ENCODE measurements at places on chromosomes 16 and 17.

GRCh38 chr16:73915140-73915539 lies 381.5 kb upstream of the PSMD7 start:
- no peak for DNase-seq

GRCh38 chr17:81397314-81398175 lies 2.3 kb downstream of the BAHCC1 start:
- DNase-seq, result no peak

GRCh38 chr17:69064476-69064875 lies 3.7 kb upstream of the ABCA9 start:
- no peak for DNase-seq

- DNase-seq, result no peak
Observed at GRCh38 chr16:85145188-85145587, 32.9 kb upstream of the CIBAR2 start.

GRCh38 chr16:24984101-24984500 lies 31.1 kb downstream of the ARHGAP17 start:
- DNase-seq, result no peak

GRCh38 chr16:66585481-66586239 lies 6.4 kb downstream of the CMTM2 start:
- no peak for DNase-seq

DNA sequence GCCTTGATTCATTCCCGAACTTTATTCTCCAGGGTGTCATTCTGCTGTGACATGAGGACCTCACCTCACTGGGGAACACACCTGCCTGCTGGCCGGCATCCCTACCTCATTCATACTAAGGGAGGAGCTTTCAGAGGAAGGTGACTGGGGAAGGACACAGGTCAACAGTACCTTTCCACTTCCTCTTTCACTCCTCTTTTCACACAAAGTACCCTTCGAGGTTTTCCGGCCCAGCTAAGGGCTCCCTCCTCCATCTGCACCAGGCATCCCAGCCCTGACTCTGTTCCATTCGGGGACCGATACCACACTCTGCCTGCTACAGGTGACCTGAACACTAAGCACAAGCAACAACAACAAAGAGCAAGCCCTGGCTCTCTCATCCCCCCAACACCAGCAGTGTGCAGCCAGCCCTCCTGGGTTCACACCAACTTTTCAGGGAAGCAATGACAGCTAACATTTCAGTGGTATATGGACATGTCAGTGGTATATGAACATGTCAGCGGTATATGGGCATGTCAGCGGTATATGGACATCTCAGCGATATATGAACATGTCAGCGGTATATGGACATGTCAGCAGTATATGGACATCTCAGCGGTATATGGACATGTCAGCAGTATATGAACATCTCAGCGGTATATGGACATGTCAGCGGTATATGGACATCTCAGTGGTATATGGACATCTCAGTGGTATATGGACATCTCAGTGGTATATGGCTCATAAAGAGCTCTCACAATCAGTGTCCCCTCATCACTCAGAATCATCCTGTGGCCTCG lies 16.0 kb downstream of the TRIM25 start:
- no peak for DNase-seq

DNA sequence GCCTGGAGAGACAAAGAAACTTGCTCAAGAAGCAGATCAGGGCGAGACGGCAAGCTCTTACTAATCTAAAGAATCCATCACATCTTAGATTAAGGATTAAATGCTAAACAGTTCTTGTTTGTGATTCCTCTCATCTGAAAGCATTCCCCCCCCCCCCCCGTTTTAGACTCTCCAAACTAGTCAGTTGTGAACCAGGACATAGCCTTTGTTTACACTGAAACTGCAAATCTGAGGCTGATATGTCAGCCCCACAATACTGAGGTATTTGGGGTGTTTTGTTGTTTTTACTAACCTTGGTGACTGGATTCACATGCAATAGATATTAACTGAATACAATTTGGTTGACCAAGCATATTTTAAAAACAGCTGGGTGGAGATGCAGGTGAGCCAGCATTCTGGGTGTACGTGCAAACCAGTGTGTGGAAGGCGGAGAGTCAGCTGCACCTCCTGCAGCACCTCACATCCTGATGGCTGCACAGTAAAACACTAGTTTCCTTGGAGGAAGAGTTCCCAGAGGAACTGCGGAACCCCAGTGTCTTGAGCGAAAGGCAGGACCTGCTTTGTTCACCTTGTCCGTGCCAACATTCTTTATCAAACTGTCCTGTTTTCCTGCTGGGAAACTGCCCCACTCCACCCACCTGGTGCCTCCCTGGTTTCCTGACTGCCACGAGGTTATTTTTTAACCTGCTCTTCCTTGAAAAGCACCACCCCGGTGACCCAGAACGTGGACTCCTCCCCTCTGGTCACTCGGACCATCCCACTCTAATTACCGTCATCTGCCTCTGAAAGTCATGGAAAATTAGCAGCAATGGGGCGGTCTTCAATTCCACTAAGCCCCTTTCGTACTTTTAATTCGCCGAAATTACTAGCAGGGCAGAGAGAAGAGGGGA lies 1.2 kb upstream of the YPEL2 start:
- DNase-seq, result no peak

GRCh38 chr16:77657016-77657415 lies 65.3 kb upstream of the NUDT7 start:
- DNase-seq, result no peak

- DNase-seq, result no peak
Observed at GRCh38 chr17:19260958-19261357, 23.8 kb downstream of the EPN2 start.
